ENCODE measurements at places on chromosomes 3 and 15.
A peak's percentile ranks its signal among the peaks of the same experiment; 100 is the strongest.

- DNase-seq, result no peak
Measured at GRCh38 chr15:99956820-99957641, 223.8 kb upstream of the LYSMD4 start.

DNA sequence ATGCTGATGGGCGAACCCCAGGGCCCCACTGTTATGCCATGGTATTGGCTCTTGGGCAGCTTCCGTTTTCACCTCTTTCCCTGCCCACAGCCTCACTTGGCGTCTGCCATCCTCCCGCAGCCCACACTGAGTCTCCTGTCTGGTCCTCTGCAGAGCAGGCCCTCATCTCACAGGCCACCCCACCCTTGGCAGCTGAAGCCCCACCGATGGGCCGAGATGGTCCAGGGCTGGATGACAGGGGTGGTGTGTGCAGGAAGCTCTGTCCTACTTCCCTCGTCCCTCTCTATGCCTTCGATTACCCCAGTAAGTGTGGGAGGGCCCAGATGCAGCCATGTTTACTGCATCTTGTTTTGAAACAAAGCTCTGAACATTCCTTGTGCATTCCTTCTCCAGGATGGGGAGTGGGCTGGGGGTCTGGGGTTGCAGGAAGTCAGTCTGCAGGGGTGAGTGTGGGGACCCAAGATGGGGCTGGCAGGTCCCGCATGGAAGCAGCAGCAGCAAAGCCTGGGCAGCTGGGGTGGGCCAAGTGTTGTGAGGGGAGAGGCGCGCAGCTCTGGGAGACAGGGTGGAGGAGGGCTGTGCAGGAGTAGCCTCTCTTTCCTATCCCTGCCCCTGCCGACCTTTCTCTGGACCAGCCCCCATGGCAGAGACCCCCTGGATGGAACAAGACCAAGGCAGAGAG lies 20.9 kb downstream of the TBC1D21 start:
- DNase-seq, result no peak

- DNase-seq, result peak; percentile 10
Measured at GRCh38 chr3:17179381-17180205, 294.8 kb downstream of the PLCL2 start.

GRCh38 chr3:38397320-38397719 lies 50.7 kb downstream of the XYLB start:
- DNase-seq, result no peak

DNA sequence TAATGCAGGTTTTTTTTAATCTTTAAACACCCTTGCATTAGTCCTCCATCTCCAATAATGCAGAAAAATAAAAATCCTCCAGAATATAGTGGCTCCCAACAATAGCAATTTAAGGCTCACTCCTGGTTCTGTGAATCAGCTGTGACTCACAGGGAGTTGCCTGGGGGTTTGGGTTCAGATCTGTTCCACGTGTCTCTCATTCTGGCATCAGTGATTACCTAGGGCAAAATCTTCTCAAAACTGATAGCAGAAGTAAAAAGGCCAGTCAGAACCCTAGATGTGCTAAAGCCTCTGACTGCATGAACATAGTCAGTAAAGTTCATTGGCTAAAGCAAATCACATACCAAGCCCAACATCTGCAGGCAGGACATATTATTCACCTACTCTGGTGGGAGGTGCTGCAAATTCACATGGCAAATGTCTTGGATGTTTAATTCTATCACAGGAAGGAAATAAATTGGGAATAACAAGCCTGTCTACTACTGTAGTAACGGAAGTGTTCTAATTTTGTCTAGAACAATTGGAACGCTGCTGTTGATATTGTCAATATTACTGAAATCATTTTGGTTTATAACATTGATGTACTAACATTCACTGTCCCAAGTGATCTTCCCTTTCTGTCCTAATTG lies 364.1 kb upstream of the CNTN4 start:
- DNase-seq, result no peak

DNA sequence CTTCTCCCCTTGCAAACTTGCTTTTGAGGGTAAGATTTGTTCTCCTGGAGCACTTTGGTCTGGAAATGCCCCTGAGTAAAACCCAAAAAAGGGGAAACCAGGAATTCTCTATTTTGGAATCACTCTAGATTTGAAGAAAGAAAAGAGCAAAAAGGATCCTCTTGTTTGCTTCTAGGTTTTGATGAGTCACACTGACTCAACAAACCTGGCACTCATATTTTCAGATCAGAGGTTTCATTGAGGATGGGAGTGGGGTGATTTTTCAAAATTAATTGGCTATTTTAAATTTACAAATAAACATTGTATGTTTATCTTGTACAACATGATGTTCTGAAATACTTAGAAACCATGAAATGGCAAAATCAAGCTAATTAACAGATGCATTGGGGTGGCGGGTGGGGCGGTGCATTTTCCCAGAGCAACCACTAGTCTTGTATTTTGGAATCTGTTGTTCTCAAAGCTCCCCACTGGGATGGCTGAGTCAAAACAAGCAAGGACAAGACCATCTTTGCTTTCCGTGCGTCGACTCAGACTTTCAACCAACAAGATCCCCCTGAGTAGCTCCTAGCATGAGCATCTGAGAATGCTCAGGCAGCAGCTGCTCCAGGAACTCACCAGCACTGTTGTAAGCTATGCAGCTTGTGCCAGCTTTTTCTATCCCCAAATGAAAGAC lies 451.4 kb downstream of the WDR72 start:
- DNase-seq, result no peak

All from stimulated activated CD4-positive, alpha-beta T cell treated with anti-CD3 and anti-CD28 coated beads, Interleukin-2, amount 100 ng/mL, for 4 hours (primary cell).